ENCODE measurements at places on chromosomes 5 and 9. TPM values are rescaled to one million over a fixed set of nuclear protein-coding genes. Genes with fewer than 3 reads are reported as not detected.

DNA sequence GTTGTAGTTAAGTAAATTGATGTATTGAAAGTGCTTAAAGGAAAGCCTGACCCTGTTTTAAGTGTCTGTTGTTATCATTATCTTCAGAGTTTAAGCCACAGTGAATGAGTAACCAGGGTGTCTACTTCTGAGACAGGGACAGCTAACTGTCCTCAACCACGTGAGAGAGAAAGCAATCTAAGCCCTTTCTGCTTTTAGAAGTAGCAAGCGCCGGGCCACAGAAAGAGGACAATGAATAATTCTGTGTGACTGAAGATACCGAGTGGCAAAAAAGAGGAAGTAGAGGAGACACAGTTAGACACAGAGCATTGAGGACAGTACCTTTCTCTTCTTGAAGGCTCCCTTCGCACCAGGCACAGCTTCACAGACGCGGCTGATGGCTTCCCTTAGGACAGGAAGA lies 86.3 kb downstream of the S1PR3 start:
- H3K4me3 ChIP-seq, result no peak overlapping the region
- no peak overlapping the region for H3K27ac ChIP-seq
- no peaks in the 10 kb centered on the region for H3K36me3 ChIP-seq

GRCh38 chr9:5715548-5716127 lies 86.7 kb downstream of the RIC1 start:
- peaks cover 72% of the 10 kb centered on the region for H3K36me3 ChIP-seq
- no peak overlapping the region for H3K27ac ChIP-seq
- no peaks in the 10 kb centered on the region for H3K27me3 ChIP-seq
- peak overlapping the region; percentile 69 for H3K4me3 ChIP-seq
- no peak for DNase-seq

GRCh38 chr5:132824426-132824825 lies 6.0 kb downstream of the SHROOM1 start:
- no peaks in the 10 kb centered on the region for H3K36me3 ChIP-seq
- H3K27ac ChIP-seq, result no peak overlapping the region
- peaks cover 54% of the 10 kb centered on the region for H3K27me3 ChIP-seq
- no peak for DNase-seq
- H3K4me3 ChIP-seq, result no peak overlapping the region

DNA sequence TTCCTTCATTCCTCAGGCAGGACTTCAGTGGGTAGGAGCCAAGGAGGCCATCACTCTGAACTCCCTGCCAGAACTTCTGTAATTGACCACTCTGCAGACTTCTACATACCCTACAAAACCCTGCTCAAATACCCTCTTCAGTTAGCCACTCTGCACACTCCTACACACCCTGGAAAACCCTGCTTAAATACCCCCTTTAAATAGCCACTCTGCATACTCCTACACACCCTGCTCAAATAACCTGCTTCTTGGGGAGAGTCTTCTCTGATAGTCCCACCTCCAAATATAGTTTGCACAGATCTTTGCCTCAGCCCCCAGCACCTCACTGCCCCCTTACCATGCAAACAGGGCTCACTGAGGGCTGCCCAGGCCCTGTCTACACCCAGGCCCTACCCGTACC lies 18.6 kb upstream of the CARD19 start:
- no peaks in the 10 kb centered on the region for H3K4me1 ChIP-seq
- no peak for DNase-seq
- no peaks in the 10 kb centered on the region for H3K36me3 ChIP-seq

GRCh38 chr9:120693700-120694008 lies 20.6 kb downstream of the MEGF9 start:
- H3K4me1 ChIP-seq, result peaks cover 15% of the 10 kb centered on the region
- H3K27me3 ChIP-seq, result peaks cover 84% of the 10 kb centered on the region
- no peaks in the 10 kb centered on the region for H3K36me3 ChIP-seq
- DNase-seq, result no peak
- no peak overlapping the region for H3K27ac ChIP-seq

DNA sequence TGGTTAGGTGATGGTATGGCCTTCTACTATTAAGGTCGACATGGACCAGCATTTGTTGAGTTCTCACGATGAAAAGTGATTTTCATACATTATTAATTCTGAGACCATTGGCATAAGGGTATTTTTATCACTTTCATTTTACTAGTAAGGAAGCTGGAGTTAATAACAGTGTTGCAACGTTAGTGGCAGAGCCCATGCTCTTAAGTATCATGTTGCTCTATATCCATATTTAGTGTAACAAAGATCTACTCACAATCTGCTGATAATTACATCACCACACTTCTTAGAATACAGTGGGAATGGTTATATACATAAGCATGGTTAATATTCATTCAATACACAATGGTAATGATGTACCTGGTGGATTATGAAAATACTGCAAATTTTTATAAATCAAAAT lies 81.9 kb downstream of the PRR16 start:
- no peaks in the 10 kb centered on the region for H3K27me3 ChIP-seq
- H3K36me3 ChIP-seq, result no peaks in the 10 kb centered on the region
- no peak for DNase-seq

- H3K36me3 ChIP-seq, result no peaks in the 10 kb centered on the region
- no peak for DNase-seq
- no peak overlapping the region for H3K27ac ChIP-seq
Observed at GRCh38 chr5:23385036-23385435, 122.4 kb upstream of the PRDM9 start.

DNA sequence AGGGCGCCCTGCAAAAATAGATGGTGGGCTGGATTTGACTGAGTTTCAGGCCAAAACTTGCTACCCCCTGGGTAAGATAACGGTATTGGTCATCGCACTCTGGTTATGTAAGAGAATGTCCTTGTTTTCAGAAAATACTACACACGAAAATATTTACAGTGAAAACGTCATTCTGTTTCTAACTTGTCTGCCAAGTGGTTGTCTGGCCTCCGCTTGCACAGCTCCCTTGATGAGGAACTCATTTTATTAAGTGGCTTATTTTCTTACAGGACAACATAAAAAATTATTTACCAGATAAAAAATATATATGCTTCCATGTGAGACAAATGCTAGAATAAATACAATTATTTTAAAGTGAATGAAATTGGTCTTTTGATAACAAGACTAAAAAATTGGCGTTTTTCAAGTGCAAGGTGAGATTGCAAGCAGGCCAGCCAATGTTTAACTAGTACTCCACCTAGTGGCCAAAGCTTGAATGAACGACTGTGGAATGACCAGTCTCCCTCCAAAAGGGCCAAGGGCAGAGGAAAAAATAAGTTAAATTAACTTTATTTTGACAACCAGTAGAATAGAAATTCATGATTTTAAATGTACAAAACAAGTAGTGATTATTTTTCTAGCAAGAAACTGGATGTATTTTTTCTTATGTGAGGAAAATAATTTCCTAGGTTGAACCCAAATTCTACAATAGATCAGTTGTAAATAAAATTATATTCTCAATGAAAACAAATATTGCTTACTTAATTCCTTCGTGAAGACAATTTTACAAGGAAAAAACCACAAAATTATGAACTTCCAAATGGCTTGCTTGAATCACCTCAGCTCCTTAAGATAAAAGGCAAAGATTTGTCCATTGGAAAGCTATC lies 93.2 kb downstream of the ZFAND5 start:
- H3K27me3 ChIP-seq, result no peaks in the 10 kb centered on the region
- no peak overlapping the region for H3K4me3 ChIP-seq
- no peak overlapping the region for H3K27ac ChIP-seq
- H3K36me3 ChIP-seq, result no peaks in the 10 kb centered on the region
- H3K4me1 ChIP-seq, result no peaks in the 10 kb centered on the region

DNA sequence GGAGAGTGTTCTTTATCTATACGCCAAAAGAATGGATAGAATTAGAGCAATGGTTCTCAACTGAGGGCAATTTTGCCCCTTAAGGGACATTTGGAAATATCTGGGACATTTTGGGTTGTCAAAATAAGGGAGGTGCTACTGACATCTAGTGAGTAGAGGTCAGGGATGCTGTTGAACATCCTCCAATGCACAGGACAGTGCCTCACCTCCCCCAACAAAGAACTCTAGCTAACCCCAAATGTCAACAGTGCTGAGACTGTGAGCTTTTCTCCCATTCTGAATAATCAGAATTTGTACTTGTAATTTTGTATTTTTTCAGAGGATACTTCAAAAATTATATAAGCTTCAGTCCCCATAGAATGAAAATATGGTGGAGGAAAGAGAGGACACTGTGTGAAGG lies 8.6 kb upstream of the SMC5 start:
- no peaks in the 10 kb centered on the region for H3K36me3 ChIP-seq
- no peak for DNase-seq
- H3K27ac ChIP-seq, result no peak overlapping the region
- H3K4me1 ChIP-seq, result no peaks in the 10 kb centered on the region
- no peaks in the 10 kb centered on the region for H3K27me3 ChIP-seq

DNA sequence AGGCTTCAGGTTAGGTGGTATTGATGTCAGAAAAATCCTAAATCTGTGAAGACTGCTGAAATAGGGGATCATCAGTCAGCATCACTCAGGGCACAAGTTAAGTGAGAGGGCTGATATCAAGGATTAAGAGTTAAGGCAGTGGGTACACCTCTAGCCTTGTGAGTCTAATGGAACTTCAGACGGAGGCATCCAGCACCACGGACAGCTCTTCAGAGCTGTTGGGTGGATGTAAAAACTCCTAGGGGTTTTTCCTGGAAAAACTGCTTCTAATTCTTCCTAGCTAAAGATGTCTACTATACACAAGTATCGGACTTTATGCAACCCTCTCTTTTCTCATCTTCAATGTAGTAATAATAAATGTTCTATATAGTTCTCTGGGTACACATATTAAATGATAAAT lies 165.9 kb downstream of the SH3GL2 start:
- no peaks in the 10 kb centered on the region for H3K4me1 ChIP-seq
- no peaks in the 10 kb centered on the region for H3K36me3 ChIP-seq
- no peaks in the 10 kb centered on the region for H3K27me3 ChIP-seq
- no peak overlapping the region for H3K4me3 ChIP-seq

DNA sequence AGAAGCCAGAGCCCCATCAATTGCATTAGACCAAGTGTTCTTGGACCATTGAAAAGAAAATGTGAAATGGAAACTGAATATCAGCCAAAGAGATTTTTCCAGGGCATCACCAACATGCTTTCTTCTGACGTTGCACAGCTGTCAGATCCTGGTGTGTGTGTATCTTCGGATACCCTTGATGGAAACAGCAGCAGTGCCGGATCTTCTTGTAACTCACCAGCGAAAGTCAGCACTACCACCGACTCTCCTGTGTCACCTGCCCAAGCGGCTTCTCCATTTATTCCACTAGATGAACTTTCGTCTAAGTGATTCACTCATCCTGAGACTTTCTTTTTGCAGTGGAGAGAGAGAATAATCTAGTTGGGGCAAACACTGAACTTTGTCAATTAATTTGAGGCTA lies 75.7 kb downstream of the PIP5K1B start:
- no peaks in the 10 kb centered on the region for H3K36me3 ChIP-seq
- peak overlapping the region; percentile 89 for H3K4me3 ChIP-seq
- no peak for DNase-seq
- peaks cover 18% of the 10 kb centered on the region for H3K4me1 ChIP-seq

- H3K27me3 ChIP-seq, result peaks cover 77% of the 10 kb centered on the region
- H3K4me3 ChIP-seq, result no peak overlapping the region
- no peaks in the 10 kb centered on the region for H3K36me3 ChIP-seq
- DNase-seq, result no peak
- no peak overlapping the region for H3K27ac ChIP-seq
Observed at GRCh38 chr5:132749506-132749905, 2.3 kb downstream of the CCNI2 start.

GRCh38 chr9:134622896-134623257 lies 18.7 kb upstream of the COL5A1 start:
- H3K4me1 ChIP-seq, result peaks cover 6% of the 10 kb centered on the region
- H3K27ac ChIP-seq, result no peak overlapping the region
- no peak overlapping the region for H3K4me3 ChIP-seq
- H3K27me3 ChIP-seq, result no peaks in the 10 kb centered on the region
- peak; percentile 32 for DNase-seq

GRCh38 chr9:82675102-82675501 lies 387.8 kb downstream of the RASEF start:
- H3K27me3 ChIP-seq, result no peaks in the 10 kb centered on the region
- no peaks in the 10 kb centered on the region for H3K4me1 ChIP-seq
- H3K27ac ChIP-seq, result no peak overlapping the region

DNA sequence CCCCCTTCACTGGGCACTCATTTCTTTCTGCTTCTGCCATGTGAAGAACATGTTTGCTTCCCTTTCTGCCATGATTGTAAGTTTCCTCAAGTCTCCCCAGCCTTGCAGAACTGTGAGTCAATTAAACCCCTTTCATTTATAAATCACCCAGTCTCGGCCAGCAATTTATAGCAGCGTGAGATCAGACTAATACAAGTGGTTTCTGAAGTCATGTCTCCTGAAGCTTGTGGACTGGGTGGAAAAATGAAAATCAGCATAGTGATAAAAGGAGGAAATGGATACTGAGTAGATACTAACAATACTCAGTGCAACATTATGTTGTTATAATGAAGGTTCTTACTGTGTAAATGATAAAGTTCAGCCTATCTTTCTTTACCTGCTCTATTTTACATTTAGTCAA lies 35.1 kb downstream of the NNT start:
- H3K27ac ChIP-seq, result no peak overlapping the region
- DNase-seq, result no peak
- H3K4me3 ChIP-seq, result no peak overlapping the region
- peaks cover 11% of the 10 kb centered on the region for H3K36me3 ChIP-seq
- no peaks in the 10 kb centered on the region for H3K27me3 ChIP-seq

PALM2AKAP2 gene
- total RNA-seq, result 0.49 TPM

SLC25A2 gene
- not detected for total RNA-seq

CDX1 gene
- total RNA-seq, result not detected

CFAP90 gene
- 0.61 TPM for total RNA-seq

HAND1 gene
- total RNA-seq, result not detected

Measured in endodermal cell (in vitro differentiated cells).